ENCODE measurements at places on chromosomes 11 and 22.

DNA sequence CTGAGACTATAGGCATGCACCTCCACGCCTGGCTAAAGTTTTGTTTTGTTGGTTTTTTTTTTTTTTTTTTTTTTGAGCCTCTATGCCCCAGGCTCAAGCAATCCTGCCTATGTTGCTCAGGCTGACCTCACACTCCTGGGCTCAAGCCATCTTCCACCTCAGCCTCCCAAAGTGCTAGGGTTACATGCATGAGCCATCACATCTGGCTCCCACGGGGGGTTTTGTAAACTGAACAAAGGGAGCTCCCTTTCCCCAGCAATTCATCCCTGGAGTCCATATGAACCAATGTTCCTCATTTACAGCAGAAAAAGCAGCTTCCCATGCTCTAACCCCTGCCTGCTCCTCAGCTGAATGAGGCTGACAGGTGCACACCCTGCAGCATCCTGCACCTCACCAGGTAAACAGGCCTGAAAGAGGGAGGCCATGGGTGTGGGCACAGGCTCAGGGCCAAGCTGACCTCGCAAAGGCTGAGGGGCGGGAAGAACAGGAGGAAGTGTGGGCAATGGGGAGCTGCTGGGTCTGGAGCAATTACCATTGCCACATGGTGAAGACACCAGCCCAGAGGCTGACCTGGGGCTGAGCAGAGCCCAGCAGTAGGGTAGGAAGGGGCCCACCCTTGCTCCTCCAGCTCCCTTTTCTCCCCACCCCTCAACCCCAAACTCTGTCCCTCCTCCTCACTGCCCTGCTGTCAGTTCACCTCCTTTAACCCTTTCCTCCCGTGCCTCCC, 58.2 kb downstream of the RBX1 start:
- DNase-seq: peak; percentile 75

- no peak for DNase-seq
Measured at GRCh38 chr11:109236696-109237095, 185.3 kb upstream of the C11orf87 start.

DNA sequence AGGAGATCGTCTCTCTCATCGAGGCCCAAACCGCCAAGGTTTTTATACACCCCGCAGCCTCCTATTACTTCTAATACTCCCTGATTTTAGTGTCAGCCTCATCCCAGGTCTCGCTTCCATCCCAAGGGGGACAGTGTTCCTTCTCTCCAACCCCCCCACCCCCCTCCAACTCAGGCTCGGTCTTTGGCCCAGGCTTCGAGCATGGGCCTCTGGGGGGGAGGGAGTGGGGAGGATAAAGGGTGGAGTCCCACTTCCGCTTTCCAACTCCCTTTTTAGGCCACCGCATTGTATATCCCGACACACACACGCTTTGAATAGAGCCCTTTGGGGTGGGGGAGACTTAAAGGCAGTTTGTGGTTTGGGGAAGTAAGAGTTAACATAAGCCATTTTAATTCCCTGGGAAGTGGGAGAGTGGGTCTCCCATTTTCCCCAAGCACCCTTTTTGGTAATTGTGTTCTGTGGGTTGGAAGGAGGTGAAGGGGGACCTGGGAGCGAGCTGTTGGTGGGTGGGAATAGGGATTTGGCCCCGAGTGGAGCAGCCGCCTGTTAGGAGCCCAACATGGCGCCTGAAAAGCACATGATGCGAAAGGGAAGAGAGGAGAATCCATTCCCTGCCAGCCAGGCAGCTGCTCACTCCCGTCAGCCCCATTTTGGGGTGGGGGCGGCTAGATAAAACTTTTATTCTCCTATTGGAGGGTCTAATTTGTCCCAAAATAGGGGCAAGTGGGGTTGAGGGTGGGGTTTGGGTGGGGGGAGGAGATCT, 844 bp downstream of the PCF11 start:
- peak; percentile 71 for DNase-seq

- no peak for DNase-seq
Measured at GRCh38 chr11:1906181-1906580, 13.3 kb upstream of the TNNT3 start.

DNA sequence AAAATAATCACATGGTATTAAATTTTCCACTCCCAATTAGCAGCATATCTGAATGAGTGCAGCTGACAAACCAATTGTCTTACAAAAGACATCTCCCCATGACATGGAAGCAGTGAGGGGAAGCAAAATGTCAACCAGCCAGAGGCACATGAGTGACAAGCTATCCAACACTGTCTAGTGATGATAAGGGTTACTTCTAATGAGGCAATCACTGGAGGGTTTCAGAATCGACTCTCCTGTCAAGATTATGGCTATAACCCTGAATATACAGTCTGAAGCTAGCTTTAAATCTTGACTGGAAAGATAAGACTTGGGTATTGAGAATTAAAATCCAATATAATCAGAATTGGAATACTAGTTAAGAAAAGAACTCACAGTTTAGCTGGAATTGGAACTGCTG, 50.3 kb downstream of the AMBRA1 start:
- DNase-seq: no peak

- peak; percentile 47 for DNase-seq
Measured at GRCh38 chr11:76209973-76210930, 4.0 kb upstream of the WNT11 start.

DNA sequence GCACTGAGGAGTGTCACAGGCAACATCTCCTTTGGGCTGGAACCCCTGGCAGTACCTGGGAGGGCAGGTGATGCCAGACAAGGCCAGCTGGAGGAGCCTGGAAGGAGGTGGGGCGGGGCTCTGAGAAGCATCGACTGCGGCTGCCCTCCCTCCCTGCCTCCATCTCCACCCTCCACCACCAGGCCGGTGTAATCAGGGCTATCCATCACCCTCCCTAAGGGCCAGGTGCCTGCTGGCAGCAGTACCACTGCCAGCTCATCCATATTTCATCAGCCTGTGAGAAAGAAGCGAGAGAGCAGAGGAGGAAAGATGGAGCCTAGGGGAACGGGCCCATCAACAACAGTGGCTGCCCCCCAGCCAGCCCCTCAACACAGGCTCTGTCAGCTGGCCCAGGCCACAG, 51.4 kb upstream of the RASD2 start:
- DNase-seq: no peak

DNA sequence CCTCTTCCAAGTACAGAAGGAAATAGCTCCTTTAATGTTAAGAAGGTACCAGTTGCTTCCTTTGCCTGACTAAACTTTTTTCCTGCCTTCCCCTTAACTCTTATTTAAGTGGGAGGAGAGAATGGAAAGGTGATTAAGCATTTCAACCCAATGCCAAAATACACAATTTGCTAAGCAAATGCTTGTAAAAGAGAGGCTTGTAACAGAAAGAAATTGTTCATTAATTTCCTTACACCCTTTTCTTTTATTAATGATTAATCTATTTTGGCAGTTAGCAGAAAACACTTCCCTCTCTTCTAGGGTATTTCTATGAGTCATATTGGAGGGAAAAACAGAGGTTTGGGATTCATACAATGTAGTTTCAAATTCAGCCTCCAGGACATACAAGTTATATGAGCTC, 427.6 kb upstream of the FAT3 start:
- no peak for DNase-seq

DNA sequence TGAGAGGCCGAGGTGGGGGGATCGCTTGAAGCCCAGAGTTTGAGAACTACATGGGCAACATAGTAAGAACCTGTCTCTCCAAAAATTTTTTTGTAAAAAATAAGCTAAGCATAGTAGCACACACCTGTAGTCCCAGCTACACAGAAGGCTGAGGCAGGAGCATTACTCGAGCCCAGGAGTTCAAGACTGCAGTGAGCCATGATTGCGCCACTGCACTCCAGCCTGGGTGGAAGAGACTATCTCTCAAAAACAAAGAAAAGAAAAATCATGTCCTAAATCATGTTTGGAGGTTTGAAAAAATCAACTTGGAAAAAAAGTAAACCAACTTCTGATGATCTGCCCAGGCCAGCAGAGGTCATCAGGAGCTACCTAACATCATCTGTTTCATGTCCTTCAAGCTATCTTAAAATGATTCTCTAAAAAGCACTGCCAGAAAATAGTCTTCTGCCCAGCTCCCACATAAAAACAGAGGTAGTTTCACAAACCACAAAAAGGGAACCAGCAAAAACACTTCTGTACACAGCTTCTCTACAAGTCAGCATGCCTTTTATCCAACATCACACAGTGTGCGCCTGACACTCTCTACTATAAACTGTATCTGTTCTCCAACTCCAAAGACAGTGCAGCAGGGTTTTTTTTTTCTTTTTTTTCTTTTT, 165.0 kb downstream of the SOX6 start:
- DNase-seq: peak; percentile 15

- DNase-seq: no peak
Measured at GRCh38 chr11:122271137-122271536, 155.1 kb upstream of the BLID start.

DNA sequence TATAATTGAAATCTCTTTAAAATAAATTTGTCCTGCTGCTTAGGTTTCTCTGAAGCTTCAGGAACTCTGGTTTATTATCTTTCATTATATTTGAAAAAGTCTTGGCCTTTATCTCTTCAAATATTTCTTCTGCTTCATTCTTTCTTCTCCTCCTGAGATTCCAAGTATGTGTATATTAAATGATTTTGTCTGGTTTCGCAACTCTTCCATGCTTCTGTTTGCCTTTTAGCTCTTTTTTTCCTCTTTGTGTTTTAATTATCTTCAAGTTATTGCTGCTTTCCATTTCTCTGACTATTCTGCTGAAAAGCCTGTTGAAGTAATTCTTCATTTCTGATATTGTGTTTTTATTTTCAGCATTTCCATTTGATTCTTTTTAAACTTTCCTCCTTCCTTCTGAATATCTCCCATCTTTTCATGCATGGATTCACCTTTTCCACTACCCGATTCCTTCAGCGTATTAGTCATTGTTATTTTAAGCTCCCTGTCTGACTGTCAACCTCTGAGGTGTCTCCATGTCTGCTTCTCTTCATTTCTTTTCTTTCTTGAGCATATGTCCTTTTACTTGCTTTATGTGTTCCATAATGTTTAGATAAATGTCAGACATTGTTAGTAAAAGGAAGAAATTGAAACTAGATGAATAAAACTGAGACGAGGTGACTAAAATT, 46.6 kb upstream of the CTSC start:
- no peak for DNase-seq

DNA sequence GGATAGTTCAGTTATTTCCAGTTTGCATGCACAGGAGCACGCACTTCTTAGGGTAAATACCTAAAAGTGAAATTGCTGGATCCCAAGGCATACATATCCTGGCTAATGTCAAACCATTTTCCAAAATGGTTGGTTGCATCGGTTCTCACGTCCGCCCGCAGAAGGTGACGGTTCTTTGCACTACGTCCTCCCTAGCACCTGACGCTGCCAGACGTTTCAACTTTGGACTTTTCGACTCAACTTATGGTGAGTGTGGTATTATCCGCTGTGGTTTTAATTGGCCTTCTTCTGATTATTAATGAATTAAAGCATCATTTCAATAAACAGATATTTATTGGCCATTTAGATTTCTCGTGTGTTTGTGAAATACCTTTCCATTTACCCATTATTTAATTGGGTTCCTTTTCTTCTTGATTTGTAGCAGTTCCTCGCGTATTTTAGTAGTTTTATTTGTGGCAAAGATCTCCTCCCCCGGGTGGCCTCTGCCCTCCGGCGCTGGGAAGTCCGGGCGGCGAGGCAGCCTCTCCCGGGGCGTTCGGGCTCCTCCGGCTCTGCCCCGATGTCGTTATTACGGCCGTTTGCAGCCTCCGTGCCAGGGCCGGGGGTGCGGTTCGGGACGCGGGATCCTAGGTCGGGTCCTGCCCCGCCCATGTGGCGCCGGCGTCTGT, at the start of gene JHY:
TSS of gene JHY (plus strand) at position 571 of the 668 bp plus-strand sequence. CDS start 3,091 bp downstream, outside the sequence.
- DNase-seq: no peak

DNA sequence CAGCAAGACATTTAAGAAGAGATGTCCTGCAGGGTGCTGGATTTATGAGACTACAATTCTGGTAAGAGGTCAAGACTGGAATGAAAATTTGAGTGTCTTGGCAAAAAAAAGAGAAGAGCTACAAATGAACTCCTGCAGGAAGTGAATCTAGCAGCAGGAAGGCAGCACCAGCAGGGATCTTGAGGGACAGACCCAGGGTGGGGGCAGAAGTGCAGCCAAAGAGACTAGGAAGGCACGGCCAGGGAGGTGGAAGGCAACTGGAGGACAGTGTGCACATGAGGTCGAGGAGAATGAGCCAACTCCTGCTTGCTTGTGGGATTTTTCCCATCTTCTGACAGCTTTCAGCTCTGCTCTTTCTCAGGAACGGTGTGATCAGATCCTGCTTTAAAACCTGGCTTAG, 263.2 kb downstream of the BUD13 start:
- DNase-seq: no peak

GRCh38 chr22:44348971-44349560, 36.3 kb upstream of the SHISAL1 start:
- no peak for DNase-seq

DNA sequence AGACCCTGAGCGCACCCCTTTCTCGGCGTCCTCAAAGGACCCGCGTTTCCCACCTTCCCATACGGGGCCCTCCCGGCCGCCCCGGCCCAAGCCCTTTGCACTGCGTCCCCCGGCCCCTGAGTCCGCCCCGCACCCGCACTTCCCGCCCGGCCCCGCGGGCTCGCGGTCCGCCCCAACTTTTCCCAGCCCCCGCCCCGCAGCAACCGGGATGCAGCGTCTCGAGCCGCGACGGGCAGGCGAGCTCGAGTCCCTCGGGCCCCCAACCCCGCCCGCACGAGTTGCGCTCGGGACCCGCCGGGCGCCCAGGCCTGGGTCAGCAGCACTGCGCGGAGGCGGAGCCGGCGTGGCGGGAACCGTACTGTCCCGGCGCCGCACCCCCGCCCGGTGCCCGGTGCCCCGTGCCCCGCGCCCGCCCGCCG, 371 bp downstream of the SMCO4 start:
- no peak for DNase-seq

DNA sequence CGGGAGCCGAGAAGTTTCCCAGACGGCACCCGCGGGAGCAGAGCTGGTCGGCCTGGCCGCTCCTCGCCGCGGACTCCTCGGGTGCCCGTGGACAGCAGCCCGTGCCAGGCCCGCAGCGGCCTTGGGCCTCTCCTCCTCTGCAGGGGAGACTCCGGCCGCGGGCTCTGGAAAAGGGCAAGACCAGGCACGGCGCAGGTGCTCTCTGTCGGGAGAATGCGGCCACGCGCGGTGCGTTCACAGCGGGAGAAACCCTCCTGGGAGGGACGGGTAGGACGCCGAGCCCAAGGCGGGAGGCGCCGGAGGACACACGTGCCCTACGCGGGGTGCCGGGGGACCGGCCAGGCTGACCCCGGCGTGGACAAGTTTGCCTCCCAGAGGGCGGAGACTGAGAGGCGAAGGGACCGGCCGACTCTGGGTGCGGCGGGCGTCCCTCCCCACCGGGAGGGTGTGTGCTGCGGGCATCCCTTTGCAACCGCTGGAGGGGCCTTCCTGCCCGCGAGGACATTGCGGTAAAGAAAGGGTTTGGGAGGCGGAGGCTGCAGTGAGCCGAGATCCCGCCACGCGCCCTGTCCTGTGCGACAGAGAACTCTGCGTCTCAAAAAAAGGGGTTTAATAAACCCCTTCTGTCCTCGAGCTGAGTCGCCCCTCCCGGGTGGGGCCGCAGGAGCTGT, 2.3 kb downstream of the IFITM1 start:
- DNase-seq: no peak

Data from HL-60 (cell line).